Calu3 (cell line): ENCODE measurements at places on chromosomes 1 and 21. TPM values are rescaled to one million over a fixed set of nuclear protein-coding genes. Genes with fewer than 3 reads are reported as not detected.

Gene OR6N1
- total RNA-seq: not detected in 2 replicates

- peaks cover 11% of the 10 kb centered on the region for H3K36me3 ChIP-seq
- H3K27ac ChIP-seq: peak within 1 kb of the TSS; percentile 40
- peaks cover 9% of the 10 kb centered on the region for H3K4me1 ChIP-seq
These were observed at the start of gene GNG4 for GRCh38 chr1:235649368-235650163. GNG4 (minus strand) TSS chr1:235649784; CDS start chr1:235583838, 65,946 bp downstream.

GRCh38 chr1:167898578-167899222 is 15.2 kb downstream of the ADCY10 start:
- no peak overlapping the region for H3K4me3 ChIP-seq
- H3K4me1 ChIP-seq: no peaks in the 10 kb centered on the region
- no peaks in the 10 kb centered on the region for H3K27me3 ChIP-seq
- no peaks in the 10 kb centered on the region for H3K36me3 ChIP-seq

DNA sequence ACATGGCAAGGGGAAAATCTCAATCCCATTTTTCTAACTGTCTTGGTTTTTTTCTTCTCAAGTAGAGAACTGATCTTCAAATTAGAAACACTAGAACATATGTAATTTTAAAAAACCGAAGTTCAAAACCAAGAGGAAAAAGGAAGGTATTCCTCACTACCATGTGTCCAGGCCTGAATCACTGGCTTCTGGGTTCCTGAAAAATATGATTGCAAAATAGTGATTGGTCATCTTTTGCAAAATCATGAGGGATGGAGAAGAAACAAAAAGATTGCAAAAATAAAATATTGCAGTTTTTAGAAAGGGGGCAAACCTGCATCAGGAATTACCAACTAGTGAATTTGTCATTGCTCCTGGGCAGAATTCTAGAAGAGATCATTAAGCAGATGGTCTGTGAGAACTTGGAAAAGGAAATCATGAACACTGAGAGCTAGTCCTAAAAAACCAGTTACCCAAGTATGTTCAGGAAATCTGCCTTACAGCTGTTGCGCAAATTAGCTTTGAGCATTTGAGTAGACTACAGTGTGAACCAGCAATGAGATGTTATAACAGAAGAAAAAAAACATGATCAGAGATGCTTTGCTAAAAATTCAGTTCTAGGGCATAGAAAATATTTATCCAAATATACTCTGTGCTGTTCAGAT is 49.4 kb downstream of the SPATA46 start:
- no peaks in the 10 kb centered on the region for H3K36me3 ChIP-seq
- H3K4me1 ChIP-seq: peaks cover 12% of the 10 kb centered on the region
- DNase-seq: no peak
- H3K27ac ChIP-seq: no peak overlapping the region
- H3K27me3 ChIP-seq: no peaks in the 10 kb centered on the region

DNA sequence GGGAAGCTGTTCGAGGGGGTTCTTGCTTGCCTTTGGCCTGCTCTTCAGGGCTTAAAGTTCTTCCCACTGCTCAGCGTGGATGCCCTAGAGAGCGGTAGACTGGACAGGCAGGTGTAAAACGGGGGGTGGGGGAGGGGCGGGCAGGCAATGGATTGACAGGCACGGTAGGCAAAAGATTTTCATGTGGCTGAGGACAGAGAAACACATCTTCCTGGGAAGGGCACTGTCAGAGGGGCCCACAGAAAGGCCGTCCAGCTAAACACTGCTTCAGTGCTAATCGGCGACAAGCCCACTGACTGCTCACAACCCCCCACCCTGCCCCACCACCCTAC is 412 bp downstream of the ABCA4 start:
- peaks cover 8% of the 10 kb centered on the region for H3K27me3 ChIP-seq
- no peak for DNase-seq
- H3K27ac ChIP-seq: no peak overlapping the region
- H3K36me3 ChIP-seq: no peaks in the 10 kb centered on the region
- H3K4me1 ChIP-seq: peaks cover 9% of the 10 kb centered on the region

DNA sequence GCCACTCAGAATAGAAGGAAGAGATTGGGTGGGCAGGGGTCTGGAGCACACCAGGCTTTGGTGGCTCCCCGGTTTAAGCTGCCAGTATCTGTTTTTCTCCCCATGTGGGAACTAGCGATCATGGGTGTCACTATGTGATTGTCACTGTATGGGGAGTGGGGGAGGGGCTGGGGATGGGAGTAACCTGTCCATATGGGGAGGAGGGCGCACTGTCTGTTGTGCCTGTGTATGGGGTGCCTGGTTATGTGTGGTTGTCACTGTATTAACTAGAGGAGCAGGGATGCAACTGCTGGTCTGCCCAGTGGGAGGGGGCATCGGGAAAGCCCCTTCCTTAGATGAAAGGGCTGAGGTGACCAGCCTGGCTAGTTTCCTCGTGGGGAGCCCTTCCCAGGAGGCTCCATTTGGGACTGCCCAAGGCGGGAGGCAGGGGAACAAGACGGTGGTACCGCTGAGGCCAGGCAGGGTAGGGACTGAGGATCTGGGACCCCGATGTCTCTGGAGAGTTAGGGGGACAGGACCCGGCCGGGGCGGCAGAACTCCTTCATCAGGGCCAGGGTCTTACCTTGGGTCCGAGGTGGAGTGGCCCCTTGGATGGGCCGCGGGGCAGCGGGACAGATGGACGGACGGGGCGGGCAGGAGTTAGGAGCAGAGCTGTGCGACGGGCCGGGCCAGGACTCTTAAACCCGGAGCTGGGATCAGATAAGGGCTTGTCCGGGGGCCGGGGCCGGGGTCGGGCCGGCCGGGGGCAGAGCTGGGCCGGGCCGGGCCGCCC is at the start of gene KCNJ10:
Gene KCNJ10, minus strand, starts transcription at position 701 of the 772 bp plus-strand sequence. CDS start 27,628 bp downstream, outside the sequence.
- peaks cover 10% of the 10 kb centered on the region for H3K4me1 ChIP-seq
- peaks cover 100% of the 10 kb centered on the region for H3K27me3 ChIP-seq
- peak within 1 kb of the TSS; percentile 93 for H3K4me3 ChIP-seq
- H3K27ac ChIP-seq: peak within 1 kb of the TSS; percentile 28
- no peak for DNase-seq

GRCh38 chr1:156444407-156445001 is 56.1 kb downstream of the MEF2D start:
- no peak overlapping the region for H3K4me3 ChIP-seq
- DNase-seq: peak; percentile 61
- H3K27me3 ChIP-seq: peaks cover 73% of the 10 kb centered on the region
- no peaks in the 10 kb centered on the region for H3K4me1 ChIP-seq

Gene SELENBP1
- 7.8 and 9.8 TPM in 2 replicates for total RNA-seq

- H3K27me3 ChIP-seq: no peaks in the 10 kb centered on the region
- peaks cover under 1% of the 10 kb centered on the region for H3K4me1 ChIP-seq
- no peak for DNase-seq
- H3K36me3 ChIP-seq: no peaks in the 10 kb centered on the region
- no peak overlapping the region for H3K27ac ChIP-seq
These were observed 7.0 kb downstream of the EPB41 start for GRCh38 chr1:28921286-28921869.

Gene CA6
- not detected in 2 replicates for total RNA-seq

DNA sequence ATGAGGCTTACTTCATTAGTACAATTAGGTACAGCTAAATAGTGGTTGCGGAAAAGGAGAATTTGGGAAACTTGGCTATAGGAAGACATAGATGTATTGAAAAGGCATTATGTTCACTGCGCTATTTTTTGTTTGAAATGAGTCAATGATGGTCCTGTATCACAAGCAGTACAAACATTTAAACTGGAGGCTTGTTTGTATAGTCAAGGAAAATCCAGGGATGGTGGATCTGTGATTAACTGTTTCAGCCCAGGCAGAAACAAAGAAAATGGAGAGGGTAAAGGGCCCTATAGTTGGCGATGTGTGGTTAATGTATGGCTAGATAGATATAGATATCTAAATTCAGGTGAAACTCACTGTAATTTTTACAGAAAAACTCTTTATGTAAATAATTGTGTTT is 79.9 kb downstream of the CLIC4 start:
- H3K27me3 ChIP-seq: no peaks in the 10 kb centered on the region
- no peak for DNase-seq
- no peaks in the 10 kb centered on the region for H3K4me1 ChIP-seq
- no peak overlapping the region for H3K4me3 ChIP-seq
- no peaks in the 10 kb centered on the region for H3K36me3 ChIP-seq
- no peak overlapping the region for H3K27ac ChIP-seq

DNA sequence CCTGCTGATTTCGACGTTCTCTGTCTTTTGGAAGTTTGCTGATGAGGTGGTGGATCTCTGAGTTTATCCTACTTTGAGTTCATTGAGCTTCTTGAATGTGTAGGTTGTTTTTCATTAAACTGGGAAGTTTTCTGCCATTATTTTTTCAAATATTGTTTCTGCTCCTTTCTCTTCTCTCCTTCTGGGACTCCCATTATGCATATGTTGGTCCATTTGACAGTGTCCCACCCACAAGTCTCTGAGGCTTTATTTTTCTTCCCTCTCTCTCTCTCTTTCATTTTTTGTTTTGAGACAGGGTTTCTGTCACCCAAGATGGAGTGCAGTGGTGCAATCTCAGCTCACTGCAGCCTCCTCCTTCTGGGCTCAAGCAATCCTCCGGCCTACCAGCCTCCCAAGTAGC is 11.7 kb downstream of the TNFRSF18 start:
- H3K27ac ChIP-seq: no peak overlapping the region
- H3K27me3 ChIP-seq: no peaks in the 10 kb centered on the region
- no peaks in the 10 kb centered on the region for H3K36me3 ChIP-seq
- no peaks in the 10 kb centered on the region for H3K4me1 ChIP-seq
- DNase-seq: no peak

DNA sequence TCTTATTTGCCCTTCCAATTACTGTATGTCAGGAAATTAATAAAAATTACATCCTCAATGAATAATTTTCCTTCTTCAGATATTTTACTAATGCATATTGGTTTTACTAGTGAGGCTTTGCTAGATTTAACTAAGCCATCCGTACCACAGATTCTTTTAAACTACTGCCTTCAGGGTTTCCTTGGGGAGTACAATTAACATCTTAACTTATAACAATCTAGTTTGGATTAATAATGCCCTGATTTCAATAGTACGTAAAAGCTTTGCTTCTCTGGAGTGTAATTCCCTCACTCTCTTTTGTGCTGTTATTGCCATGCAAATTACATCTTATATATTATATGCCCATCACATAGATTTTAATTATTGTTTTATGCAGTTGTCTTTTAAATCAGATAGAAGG is 24.3 kb upstream of the F3 start:
- peaks cover 34% of the 10 kb centered on the region for H3K4me1 ChIP-seq
- H3K27me3 ChIP-seq: no peaks in the 10 kb centered on the region
- no peak for DNase-seq
- H3K4me3 ChIP-seq: no peak overlapping the region

Gene TTC22
- total RNA-seq: 17.2 and 17.4 TPM in 2 replicates

Gene GNB1
- total RNA-seq: 251 and 252 TPM in 2 replicates

DNA sequence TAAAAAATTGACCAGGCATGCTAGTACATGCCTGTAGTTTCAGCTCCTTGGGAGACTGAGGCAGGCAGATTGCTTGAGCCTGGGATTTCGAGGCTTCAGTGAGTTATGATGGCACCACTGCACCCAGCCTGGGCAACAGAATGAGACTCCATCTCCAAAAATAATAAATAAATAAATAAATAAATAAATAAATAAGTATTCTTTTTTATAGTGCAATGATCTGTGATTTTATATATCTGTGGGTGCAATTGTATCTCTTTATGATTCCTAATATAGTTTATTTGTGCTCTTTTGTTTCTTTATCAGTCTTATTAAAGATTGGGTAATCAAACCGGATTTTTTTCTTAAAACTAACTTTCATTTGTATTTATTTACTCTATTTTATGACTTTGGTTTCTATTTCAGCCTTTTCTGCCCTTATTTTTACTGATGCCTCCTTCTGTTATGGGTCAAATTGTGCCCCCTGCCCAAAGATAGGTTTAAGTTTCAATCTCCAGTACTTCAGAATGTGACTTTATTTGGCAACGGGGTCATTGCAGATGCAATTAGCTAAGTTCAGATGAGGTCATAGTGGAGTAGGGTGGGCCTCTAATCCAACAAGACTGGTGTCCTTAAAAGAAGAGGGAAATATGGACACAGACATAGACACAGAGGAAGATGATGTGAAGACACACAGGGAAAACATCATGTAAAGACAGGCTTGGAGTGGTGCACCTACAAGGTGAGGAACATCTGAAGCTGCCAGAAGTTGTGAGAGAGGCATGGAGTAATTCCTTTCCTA is 74.9 kb upstream of the CDC42BPA start:
- DNase-seq: no peak
- no peak overlapping the region for H3K4me3 ChIP-seq
- H3K27ac ChIP-seq: no peak overlapping the region
- H3K4me1 ChIP-seq: peaks cover 48% of the 10 kb centered on the region
- no peaks in the 10 kb centered on the region for H3K27me3 ChIP-seq

Gene TNFRSF4
- total RNA-seq: not detected in 2 replicates

Gene CYP4Z1
- total RNA-seq: not detected in 2 replicates

GRCh38 chr1:117590273-117590925 is 15.4 kb upstream of the TENT5C start:
- no peak for DNase-seq
- H3K27ac ChIP-seq: no peak overlapping the region
- H3K27me3 ChIP-seq: peaks cover 22% of the 10 kb centered on the region
- no peaks in the 10 kb centered on the region for H3K4me1 ChIP-seq
- no peaks in the 10 kb centered on the region for H3K36me3 ChIP-seq
- no peak overlapping the region for H3K4me3 ChIP-seq

Gene ANGPTL7
- total RNA-seq: not detected in 2 replicates

Gene RGS7
- total RNA-seq: 1.0 and 1.3 TPM in 2 replicates

DNA sequence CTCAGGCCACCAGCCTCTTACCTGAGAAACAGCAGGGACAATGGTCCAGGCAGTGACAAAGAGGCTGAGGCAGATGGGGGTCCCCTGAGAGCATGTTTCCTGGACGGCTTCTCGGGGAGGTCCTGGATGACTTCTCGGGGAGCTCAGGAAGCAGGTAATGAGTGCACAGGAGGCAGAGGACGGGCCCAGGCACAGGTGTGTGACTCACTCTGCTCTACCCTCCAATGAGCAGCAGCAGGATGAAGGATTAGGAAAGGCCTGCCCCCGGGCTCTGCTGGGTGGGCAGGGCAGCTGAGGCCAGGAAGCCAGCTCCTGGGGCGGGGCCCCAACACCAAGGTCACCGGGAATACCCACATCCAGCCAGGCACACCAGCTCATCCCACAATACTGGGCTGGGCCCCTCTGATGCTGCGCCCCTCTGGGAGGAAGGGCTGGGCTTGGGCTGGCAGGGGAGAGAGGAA is 17.2 kb upstream of the PTAFR start:
- no peak overlapping the region for H3K27ac ChIP-seq
- peak; percentile 61 for DNase-seq
- peak overlapping the region; percentile 42 for H3K4me3 ChIP-seq
- no peaks in the 10 kb centered on the region for H3K27me3 ChIP-seq

Gene S100A8
- not detected in 2 replicates for total RNA-seq

- no peaks in the 10 kb centered on the region for H3K27me3 ChIP-seq
- H3K4me3 ChIP-seq: peak overlapping the region; percentile 91
- peak overlapping the region; percentile 90 for H3K27ac ChIP-seq
- DNase-seq: no peak
- H3K36me3 ChIP-seq: peaks cover 53% of the 10 kb centered on the region
- peaks cover 39% of the 10 kb centered on the region for H3K4me1 ChIP-seq
These were observed 581 bp downstream of the EFCAB14 start for GRCh38 chr1:46718340-46718726.

GRCh38 chr1:183597656-183598347 is 7.5 kb upstream of the NCF2 start:
- H3K36me3 ChIP-seq: no peaks in the 10 kb centered on the region
- H3K27ac ChIP-seq: no peak overlapping the region
- peaks cover 9% of the 10 kb centered on the region for H3K4me1 ChIP-seq
- no peak for DNase-seq
